ENCODE measurements at places on chromosomes 12 and 14.

GRCh38 chr12:99769396-99769980, 121.9 kb downstream of the GARIN6 start:
- DNase-seq = no peak

DNA sequence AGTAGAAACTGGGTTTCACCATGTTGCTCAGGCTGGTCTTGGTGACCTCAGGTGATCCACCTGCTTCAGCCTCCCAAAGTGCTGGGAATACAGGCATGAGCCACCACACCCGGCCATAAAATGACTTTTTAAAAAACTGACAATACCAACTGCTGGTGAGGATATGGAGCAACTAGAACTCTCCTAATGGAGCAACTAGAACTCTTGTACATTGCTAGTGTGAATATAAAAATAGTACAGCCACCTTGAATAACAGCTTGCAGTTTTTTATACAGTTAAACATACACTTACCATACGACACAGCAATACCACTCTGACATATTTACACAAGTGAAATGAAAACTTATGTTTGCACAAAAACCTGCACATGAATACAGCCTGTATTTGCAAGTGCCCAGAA, 2.5 kb upstream of the CFAP73 start:
- no peak for DNase-seq

- DNase-seq = no peak
These were observed 157.3 kb upstream of the PLXNC1 start for GRCh38 chr12:93990832-93991803.

- no peak for DNase-seq
These were observed 235.3 kb downstream of the KSR2 start for GRCh38 chr12:117733549-117733805.

- no peak for DNase-seq
These were observed 97.8 kb downstream of the PRKD1 start for GRCh38 chr14:29829851-29830250.

DNA sequence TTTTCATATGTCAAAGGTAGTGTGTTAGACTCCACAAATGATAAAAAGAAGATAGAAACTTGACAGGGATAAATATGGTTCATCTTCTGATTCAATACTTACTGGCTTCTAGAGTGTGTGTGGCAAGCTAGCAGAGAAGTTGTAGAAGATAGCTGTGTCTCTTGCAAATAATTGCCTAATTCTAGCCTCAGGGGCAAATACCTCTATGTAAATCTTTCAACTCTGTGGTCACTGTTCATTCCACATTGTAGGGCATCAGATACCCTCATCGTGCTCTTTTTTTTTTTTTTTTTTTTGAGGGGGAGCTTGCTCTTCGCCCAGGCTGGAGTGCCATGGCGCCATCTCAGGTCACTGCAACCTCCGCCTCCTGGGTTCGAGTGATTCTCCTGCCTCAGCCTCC, 1.7 kb downstream of the OLR1 start:
- DNase-seq = no peak

DNA sequence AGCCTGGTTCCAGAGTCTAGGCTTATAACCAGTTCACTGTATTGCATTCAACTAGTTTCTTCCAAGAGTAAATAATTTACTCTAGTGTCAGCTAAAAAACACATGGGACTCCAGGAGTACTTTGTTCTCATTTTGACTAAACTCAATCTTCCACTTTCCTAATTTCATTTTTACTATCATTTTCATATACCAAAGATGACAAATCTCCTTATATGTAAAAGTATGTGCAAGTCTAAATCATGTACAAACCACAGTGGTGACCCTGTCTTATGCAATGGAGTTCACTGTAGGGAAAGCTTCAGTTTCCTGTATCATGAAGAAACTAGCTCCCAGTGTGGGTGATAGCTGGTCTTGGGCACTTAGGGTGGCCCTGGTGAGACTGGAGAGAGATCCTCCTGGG, 151.6 kb downstream of the HELB start:
- DNase-seq = no peak

Data from activated CD8-positive, alpha-beta memory T cell treated with anti-CD3 and anti-CD28 coated beads for 1 hour (primary cell).